Kidney (tissue), 22 donors: ENCODE measurements at places on chromosomes 11 and 22. TPM values are rescaled to one million over a fixed set of nuclear protein-coding genes. Genes with fewer than 3 reads are reported as not detected.

DNA sequence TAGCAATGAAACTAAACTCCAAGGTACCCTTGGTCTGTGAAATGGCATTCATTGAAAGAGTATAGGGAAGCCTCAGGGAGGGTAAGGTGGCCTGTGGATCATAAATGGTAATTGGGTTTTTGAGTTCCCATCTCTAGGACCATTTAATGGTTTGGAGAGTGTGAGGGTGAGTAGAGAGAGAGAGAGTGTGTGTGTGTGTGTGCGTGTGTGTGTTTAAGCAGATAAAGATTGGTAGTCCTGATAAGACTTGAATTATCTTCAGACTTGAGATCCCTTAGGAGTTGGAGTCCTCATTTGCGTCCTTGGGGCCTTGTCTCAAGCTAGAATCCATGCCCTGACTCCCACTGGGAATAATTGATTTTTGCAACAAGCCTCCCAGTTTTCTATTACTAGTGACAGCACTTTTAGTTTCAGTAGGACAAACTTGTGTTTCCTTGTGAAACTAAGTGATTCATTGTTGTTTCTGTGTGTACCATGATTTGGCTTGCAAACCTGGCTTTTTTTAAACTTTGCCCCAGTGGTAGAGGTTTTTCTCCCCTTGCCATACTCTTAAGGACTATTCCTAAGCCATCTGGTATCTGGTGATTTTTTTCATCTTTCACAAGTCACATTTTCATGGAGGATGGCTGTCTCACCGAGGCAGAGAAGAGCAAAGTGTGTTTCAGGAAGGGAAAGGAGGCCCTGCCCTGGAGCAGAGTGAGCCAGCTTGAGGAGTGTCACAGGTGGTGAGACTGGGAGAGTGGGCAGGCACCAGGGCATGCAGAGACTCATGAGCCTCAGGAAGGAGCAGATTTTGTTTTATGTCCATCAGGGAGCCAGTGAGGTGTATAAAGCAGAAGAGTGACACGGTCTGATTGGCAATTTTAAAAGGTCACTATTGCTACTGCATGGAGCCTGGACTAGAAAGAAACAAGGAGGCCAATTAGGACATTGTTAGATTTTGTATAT is 26.7 kb downstream of the ALKBH3 start:
- no peak for DNase-seq
- no peaks in the 10 kb centered on the region for H3K27me3 ChIP-seq
- H3K36me3 ChIP-seq = peaks cover 24% of the 10 kb centered on the region
- H3K27ac ChIP-seq = no peak overlapping the region
- H3K4me3 ChIP-seq = no peak overlapping the region

DNA sequence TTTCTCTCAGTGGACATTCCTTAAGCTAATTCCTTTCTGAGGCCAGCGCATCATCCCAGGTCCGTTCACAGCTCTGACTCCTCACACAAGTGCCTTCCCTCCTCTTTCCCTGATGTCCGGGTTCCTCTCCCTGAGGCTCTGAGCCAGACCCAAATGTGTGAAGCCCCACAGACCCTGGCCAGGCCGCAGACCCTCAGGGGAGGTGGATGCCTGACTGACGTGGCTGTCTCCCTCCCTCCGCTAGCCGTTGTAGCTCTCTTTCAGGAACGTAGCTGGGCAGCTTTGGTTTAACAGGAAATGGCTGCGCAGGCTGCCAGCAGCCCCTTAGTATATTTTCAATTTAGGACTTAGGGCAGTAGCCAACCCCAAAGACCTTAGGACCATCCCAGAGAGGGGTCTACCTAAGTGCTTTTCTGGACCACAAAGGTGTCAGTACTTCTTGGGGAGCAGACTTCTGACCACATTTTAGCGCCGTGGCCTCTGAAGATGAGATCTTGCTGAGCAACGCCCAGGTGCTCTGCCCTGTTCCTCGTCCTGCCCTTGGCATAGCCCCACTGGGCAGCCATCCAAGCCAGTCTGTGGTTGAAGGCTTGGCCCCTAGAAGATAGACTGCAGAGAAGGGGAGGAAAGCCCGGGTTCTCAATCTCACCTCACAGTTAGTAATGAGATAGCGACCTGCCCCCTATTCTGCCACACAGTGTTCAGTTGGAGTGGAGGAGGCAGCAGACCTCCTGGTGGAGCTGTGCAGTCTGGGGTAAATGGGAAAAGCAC is 27.0 kb downstream of the MYBPC3 start:
- DNase-seq = no peak
- H3K36me3 ChIP-seq = peaks cover 2% of the 10 kb centered on the region
- no peak overlapping the region for H3K27ac ChIP-seq
- no peaks in the 10 kb centered on the region for H3K27me3 ChIP-seq

DNA sequence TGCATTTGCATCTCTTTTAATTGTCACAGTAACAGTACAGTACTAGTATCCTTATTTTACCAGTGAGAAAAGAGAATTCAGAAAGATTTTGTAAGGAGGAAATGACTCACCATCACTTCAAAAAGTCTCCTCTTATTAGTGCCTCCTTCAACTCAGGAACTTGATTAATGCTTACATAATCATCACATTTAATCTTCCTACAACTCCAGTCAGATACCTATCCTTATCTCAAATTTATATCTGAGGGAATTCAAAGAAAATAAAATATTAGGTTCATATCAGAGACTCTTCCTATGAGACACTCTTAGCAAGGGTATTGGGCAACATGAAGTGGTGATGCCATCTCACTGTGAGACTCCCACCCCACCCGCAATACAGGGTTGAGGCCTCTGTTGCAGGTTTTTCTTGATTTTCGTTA is 26.1 kb upstream of the CTSC start:
- no peaks in the 10 kb centered on the region for H3K4me1 ChIP-seq
- no peak overlapping the region for H3K27ac ChIP-seq

- peaks cover 2% of the 10 kb centered on the region for H3K36me3 ChIP-seq
- no peaks in the 10 kb centered on the region for H3K27me3 ChIP-seq
- DNase-seq = no peak
- H3K4me1 ChIP-seq = peaks cover 20% of the 10 kb centered on the region
- H3K4me3 ChIP-seq = no peak overlapping the region
These were observed 23.0 kb downstream of the CRKL start for GRCh38 chr22:20940186-20940651.

- no peak overlapping the region for H3K27ac ChIP-seq
- H3K36me3 ChIP-seq = no peaks in the 10 kb centered on the region
- no peak for DNase-seq
These were observed 38.9 kb upstream of the SCUBE2 start for GRCh38 chr11:9130297-9130696.

DNA sequence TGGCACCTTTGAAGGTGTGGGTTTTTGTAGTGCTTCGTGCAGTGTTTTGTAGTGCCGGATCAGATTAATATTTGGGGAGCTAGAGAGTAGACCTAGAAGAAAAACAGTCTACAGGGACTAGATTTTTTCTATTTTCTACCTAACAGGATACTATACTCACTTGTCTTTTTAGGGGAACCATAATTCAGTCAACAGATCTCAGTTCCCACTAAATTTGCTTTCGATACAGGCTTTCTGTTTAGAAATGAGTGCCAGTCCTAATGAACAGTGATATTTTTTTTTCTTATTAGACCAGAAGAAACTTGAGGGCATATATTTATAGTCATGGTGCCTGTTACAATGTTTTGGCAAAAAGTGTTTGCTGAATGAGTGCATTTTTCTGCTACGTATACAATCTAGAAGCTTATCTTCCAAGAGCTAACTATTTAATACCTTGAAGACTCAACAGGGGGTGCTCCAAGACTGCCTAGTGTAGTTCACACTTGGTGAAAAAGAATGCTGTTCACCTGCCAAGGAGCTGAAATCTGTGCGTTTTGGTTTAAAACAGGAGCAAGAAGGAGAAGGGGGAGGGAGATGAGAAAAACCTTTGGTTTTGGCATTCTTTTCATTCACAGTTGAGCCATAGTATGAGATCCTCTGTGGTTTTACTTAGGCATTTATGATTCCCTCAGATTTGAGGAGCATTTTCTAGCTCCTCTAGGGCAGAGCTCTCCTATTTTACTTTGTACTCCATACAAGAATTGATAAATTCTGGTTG is 44.9 kb upstream of the VSTM5 start:
- no peak overlapping the region for H3K27ac ChIP-seq
- H3K27me3 ChIP-seq = no peaks in the 10 kb centered on the region
- no peaks in the 10 kb centered on the region for H3K4me1 ChIP-seq

DNA sequence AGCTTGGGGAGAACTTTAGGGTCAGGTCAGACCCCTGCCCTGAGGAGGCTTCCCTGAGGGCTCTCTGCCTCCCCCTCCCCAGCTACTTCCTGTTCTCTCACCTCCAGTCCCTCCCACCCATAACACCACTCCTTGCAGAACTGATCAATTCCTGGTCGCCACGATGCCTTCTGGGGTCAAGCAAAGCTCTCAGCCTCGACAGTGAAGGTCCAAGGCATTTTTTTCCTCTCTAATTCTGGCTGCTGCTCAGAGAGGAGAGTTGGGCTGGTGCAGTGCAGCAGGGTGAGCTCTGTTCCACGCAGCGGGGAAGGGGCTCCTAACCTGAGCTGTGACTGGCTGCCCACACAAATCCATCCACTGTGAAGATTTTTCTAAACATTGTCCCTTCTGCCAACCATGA is 628.4 kb downstream of the BRD1 start:
- H3K27ac ChIP-seq = no peak overlapping the region
- no peaks in the 10 kb centered on the region for H3K4me1 ChIP-seq
- no peak for DNase-seq
- H3K4me3 ChIP-seq = no peak overlapping the region
- no peaks in the 10 kb centered on the region for H3K36me3 ChIP-seq

- no peak overlapping the region for H3K27ac ChIP-seq
- no peaks in the 10 kb centered on the region for H3K36me3 ChIP-seq
- H3K4me3 ChIP-seq = no peak overlapping the region
- no peak for DNase-seq
- peaks cover 82% of the 10 kb centered on the region for H3K27me3 ChIP-seq
These were observed 9.0 kb downstream of the PAX6 start for GRCh38 chr11:31802000-31802551.

DNA sequence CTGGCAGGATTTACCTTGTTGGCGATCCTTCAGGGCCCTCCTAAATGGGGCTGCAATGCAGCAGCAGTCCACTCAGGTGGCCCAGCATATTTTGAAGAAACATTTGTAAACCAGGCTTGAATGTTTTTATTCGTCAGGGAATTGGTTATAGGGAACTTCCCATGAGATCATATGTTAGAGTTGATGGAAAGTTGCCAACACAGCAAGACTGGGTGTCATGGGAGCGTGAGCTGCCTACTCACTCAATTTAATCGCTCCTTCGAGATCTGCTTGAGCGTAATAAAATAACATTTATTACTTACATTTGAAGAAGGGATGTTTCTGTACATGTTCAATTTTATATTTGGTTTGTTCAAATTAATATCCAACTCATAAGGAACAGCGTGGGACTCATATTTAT is 19.4 kb downstream of the OR2AT4 start:
- H3K4me3 ChIP-seq = no peak overlapping the region
- H3K27ac ChIP-seq = no peak overlapping the region
- H3K36me3 ChIP-seq = no peaks in the 10 kb centered on the region
- H3K27me3 ChIP-seq = no peaks in the 10 kb centered on the region
- no peaks in the 10 kb centered on the region for H3K4me1 ChIP-seq
- no peak for DNase-seq

DNA sequence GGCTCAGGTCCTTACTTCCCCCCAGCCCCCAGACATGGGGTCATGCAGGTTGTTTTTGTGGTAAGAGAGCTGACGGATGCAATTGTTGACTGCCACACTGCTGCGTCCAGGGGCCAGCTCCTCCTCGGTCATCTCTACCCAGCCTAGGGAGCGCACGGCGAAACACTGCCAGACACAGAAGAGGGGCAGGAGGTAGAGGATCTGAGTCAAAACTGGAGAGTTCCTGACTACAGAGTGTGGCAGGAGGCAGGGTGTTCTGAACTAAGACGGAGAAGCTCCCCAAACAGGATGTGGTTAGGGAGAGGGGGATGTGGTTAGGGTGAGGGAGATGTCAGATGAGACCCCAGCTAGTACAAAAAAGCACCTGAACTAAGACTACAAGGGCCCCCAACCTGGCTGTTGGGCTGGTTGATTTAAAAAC is 12.3 kb downstream of the SMPD1 start:
- H3K4me3 ChIP-seq = no peak overlapping the region
- no peaks in the 10 kb centered on the region for H3K27me3 ChIP-seq
- peaks cover 17% of the 10 kb centered on the region for H3K4me1 ChIP-seq

DNA sequence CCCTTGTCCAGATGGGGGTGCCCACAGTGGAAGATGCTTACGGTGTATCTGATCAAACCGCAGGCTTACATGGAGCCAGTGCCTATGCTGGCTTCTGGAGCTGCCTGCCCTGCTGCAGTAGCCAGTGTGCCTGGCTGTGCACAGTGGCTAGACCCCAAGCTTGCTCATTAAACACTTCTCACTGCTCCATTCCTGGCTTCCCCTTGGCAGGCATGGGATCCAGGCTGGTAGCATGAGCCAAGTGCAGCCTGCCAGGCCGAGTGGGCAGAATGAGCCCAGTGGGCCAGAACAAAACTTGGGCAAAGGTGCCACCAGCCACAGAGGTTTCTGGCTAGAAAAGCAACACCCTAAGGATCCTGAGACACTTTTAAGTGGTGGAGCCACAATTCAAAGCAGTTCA is 55.4 kb upstream of the B3GNT6 start:
- H3K27me3 ChIP-seq = no peaks in the 10 kb centered on the region
- H3K36me3 ChIP-seq = no peaks in the 10 kb centered on the region
- H3K4me3 ChIP-seq = no peak overlapping the region
- no peak overlapping the region for H3K27ac ChIP-seq
- no peaks in the 10 kb centered on the region for H3K4me1 ChIP-seq

GRCh38 chr11:56776809-56777208 is 28.3 kb upstream of the OR9G4 start:
- no peaks in the 10 kb centered on the region for H3K36me3 ChIP-seq
- no peak overlapping the region for H3K4me3 ChIP-seq
- H3K4me1 ChIP-seq = no peaks in the 10 kb centered on the region

GRCh38 chr22:17674152-17674551 is 35.6 kb downstream of the BCL2L13 start:
- H3K4me1 ChIP-seq = peaks cover 13% of the 10 kb centered on the region
- no peak overlapping the region for H3K4me3 ChIP-seq
- H3K27me3 ChIP-seq = no peaks in the 10 kb centered on the region
- DNase-seq = no peak
- H3K36me3 ChIP-seq = no peaks in the 10 kb centered on the region
- no peak overlapping the region for H3K27ac ChIP-seq

DNA sequence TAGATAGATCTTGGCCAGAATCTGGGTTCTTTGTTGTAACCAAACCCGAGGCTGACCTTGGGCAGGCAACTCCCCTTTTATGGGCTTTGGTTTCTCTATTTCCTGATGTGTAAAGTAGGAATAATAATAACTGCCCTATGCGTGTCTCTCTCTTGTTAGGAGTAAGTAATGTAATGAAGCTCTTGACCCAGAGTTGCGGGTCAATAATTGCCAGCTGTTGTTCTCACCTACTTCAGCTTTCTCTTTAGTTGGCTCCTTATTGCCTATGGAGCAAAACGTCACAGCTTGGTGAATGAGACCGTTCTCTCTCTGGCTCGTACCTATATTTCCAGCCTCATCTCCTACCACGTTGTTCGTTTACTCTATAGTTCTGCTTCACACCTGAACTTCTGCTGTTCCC is 56.6 kb upstream of the KIRREL3 start:
- H3K27me3 ChIP-seq = no peaks in the 10 kb centered on the region
- peak; percentile 50 for DNase-seq
- no peak overlapping the region for H3K4me3 ChIP-seq
- no peaks in the 10 kb centered on the region for H3K4me1 ChIP-seq
- no peak overlapping the region for H3K27ac ChIP-seq

GRCh38 chr11:77506857-77507256 is 33.0 kb upstream of the PAK1 start:
- no peaks in the 10 kb centered on the region for H3K4me1 ChIP-seq
- DNase-seq = no peak
- H3K27me3 ChIP-seq = no peaks in the 10 kb centered on the region
- no peak overlapping the region for H3K27ac ChIP-seq
- H3K36me3 ChIP-seq = no peaks in the 10 kb centered on the region

The SCGB1D2 gene
- total RNA-seq = 0.60 TPM

The TST gene
- 48.7 TPM for total RNA-seq

The BAIAP2L2 gene
- total RNA-seq = 9.7 TPM

The NLRP10 gene
- not detected for total RNA-seq

The DDIAS gene
- 1.4 TPM for total RNA-seq

The C11orf97 gene
- total RNA-seq = not detected

The PHLDA2 gene
- 19.7 TPM for total RNA-seq
